SJCRH30 (cell line): ENCODE measurements at places on chromosomes 4 and X. TPM values are rescaled to one million over a fixed set of nuclear protein-coding genes. Genes with fewer than 3 reads are reported as not detected.

The EXOC1L gene
- not detected in 2 replicates for total RNA-seq

The IL1RAPL1 gene
- not detected in 2 replicates for total RNA-seq

The MND1 gene
- total RNA-seq: 34.2 and 35.7 TPM in 2 replicates

The TRIML1 gene
- not detected in 2 replicates for total RNA-seq

The AMOT gene
- total RNA-seq: 42.7 and 43.2 TPM in 2 replicates

The HERC5 gene
- 46.3 and 49.6 TPM in 2 replicates for total RNA-seq

The MAGEC1 gene
- 1.1 and 1.4 TPM in 2 replicates for total RNA-seq

- no peak for DNase-seq
Observed at GRCh38 chr4:102345795-102346100, 466 bp upstream of the SLC39A8 start.

- DNase-seq: no peak
Observed at GRCh38 chr4:186021461-186022167, 47.3 kb upstream of the TLR3 start.

DNA sequence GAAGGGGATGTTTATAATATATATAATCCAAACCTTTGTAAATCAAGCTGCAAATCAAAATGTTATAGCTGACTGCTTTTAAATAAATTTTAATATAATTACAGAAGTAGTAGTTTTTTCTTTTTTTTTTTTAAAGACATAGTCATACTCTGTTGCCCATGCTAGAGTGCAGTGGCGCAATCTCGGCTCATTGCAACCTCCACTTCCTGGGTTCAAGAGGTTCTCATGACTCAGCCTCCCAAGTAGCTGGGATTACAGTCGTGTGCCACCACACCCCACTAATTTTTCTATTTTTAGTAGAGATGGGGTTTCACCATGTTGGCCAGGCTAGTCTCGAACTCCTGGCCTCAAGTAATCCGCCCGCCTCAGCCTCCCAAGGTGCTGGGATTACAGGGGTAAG, 178.7 kb downstream of the FBXW7 start:
- DNase-seq: no peak

- peak; percentile 62 for DNase-seq
Observed at GRCh38 chrX:40474205-40474626, 106.6 kb upstream of the ATP6AP2 start.

- no peak for DNase-seq
Observed at GRCh38 chrX:123230798-123231197, 46.7 kb downstream of the GRIA3 start.

DNA sequence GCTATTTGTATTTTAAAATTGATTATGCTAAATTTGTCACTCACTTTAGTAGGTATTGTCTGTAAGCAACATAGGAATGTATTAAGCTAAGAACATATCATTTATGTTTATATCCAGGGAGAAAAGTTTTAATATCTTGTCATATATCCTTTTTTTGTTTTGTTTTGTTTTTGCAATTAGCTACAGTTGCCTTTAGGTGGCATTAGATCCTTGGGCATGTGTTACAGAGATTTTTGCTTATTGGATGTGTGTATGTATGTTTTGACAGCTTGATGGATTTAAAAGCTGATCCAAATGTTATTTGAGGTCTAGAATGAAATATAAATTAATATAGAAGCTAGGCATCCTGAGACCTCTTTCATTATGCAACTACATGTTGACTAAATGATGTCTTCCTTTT, 36.1 kb upstream of the OTUD4 start:
- peak; percentile 8 for DNase-seq

- no peak for DNase-seq
Observed at GRCh38 chr4:111991797-111992196, 153.5 kb upstream of the FAM241A start.

- DNase-seq: peak; percentile 54
Observed at GRCh38 chrX:8879750-8880149, 78.6 kb upstream of the FAM9A start.

- DNase-seq: no peak
Observed at GRCh38 chrX:150361777-150362351, 1.3 kb upstream of the MAMLD1 start.

DNA sequence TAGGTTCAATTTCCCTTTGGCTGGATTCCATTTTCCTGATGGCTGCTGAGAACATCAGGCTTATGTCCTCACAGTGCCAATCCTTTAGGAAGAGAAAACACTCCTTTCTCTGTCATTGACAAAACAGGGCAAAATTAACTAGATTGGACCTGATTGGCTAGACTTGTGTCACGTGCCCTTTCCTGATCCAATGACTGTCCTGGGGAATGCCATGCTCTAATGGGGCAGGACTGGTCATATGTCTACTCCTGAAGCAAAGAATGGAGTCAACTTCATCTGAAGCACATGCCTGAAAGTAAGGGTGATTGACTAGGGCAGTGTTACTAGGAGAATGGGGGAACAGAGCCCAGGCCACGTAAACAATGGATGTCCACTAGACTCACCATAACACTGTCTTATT, 220.4 kb downstream of the KDR start:
- DNase-seq: no peak

DNA sequence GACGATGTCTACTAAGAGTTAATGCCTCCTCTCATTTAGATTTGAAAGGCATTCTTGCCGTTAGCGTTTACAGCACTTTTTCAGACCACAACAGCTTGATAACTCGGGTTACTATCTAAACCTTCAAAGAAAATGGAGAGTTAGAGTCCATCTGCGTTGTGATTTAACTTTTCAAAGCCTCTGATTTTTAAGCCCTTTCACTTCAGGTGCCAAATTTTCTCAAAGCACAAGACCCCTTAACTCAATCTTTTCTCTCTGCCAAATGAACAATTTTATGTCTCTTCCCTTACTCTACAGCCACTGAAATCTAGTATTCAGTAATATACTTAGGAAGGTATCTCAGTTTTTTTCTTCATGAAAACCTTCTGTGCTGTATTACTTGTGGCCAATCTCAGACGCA, 310.5 kb downstream of the TENM3 start:
- DNase-seq: no peak

DNA sequence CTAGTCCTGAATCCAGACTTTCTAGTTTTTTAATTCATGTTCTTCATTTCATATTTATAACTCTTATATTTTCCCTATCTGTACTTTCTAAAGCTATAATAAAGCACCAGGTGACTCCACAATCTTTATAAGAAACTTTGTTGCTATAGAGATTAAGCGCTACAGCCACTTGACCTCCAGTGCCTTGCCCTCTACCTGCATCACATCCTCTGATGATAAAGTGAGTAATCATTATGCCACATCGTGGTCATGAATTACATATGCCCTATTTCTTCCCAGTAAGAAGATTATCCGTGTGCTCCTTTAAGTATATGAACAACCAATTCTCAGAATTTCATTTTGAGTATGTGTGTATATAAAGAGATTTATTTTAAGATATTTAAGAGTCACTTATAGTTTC, 6.8 kb upstream of the DYNLT3 start:
- DNase-seq: no peak

- DNase-seq: no peak
Observed at GRCh38 chr4:6802626-6803025, 20.1 kb downstream of the KIAA0232 start.
